ENCODE measurements at places on chromosomes 3 and 15. TPM values are rescaled to one million over a fixed set of nuclear protein-coding genes. Genes with fewer than 3 reads are reported as not detected.

TNFSF10 gene
- total RNA-seq: 6.0 TPM

CCDC13 gene
- 4.8 TPM for total RNA-seq

CFAP91 gene
- not detected for total RNA-seq

ALCAM gene
- 153 TPM for total RNA-seq

RUBCN gene
- 23.1 TPM for total RNA-seq

NEK10 gene
- 6.7 TPM for total RNA-seq

IMPG2 gene
- 0.18 TPM for total RNA-seq

LACTB gene
- total RNA-seq: 31.4 TPM

ZDHHC19 gene
- not detected for total RNA-seq

GOLGA6A gene
- total RNA-seq: not detected

AQP9 gene
- total RNA-seq: not detected

IL12A gene
- total RNA-seq: 1.7 TPM

ENTPD3 gene
- total RNA-seq: not detected

CHAC1 gene
- 42.7 TPM for total RNA-seq

CAMKV gene
- not detected for total RNA-seq

PSTPIP1 gene
- 0.18 TPM for total RNA-seq

UROC1 gene
- total RNA-seq: not detected

HTR3E gene
- total RNA-seq: not detected

MAGEL2 gene
- total RNA-seq: not detected

NR1I2 gene
- not detected for total RNA-seq

CCR9 gene
- total RNA-seq: not detected

EFHB gene
- total RNA-seq: not detected

RPUSD2 gene
- 18.1 TPM for total RNA-seq

ASB14 gene
- not detected for total RNA-seq

PROK2 gene
- total RNA-seq: not detected

SELENOS gene
- 83.6 TPM for total RNA-seq

ZSCAN29 gene
- 5.7 TPM for total RNA-seq

ALDH1A3 gene
- total RNA-seq: 23.4 TPM

CNTN6 gene
- total RNA-seq: not detected

NRROS gene
- not detected for total RNA-seq

PGBD4 gene
- 0.58 TPM for total RNA-seq

ARHGAP31 gene
- 4.6 TPM for total RNA-seq

RARB gene
- total RNA-seq: 37.2 TPM

ELL3 gene
- 20.0 TPM for total RNA-seq

IP6K1 gene
- total RNA-seq: 25.1 TPM

PLOD2 gene
- 130 TPM for total RNA-seq

GATA2 gene
- total RNA-seq: 36.9 TPM

PRSS50 gene
- total RNA-seq: not detected

PPP1R14D gene
- total RNA-seq: not detected

LSMEM2 gene
- total RNA-seq: not detected

REC114 gene
- total RNA-seq: not detected

FAM107A gene
- not detected for total RNA-seq

Measured in myometrial cell (primary cell).